T-helper 2 cell (primary cell): ENCODE measurements at places on chromosomes 7 and 10.

DNA sequence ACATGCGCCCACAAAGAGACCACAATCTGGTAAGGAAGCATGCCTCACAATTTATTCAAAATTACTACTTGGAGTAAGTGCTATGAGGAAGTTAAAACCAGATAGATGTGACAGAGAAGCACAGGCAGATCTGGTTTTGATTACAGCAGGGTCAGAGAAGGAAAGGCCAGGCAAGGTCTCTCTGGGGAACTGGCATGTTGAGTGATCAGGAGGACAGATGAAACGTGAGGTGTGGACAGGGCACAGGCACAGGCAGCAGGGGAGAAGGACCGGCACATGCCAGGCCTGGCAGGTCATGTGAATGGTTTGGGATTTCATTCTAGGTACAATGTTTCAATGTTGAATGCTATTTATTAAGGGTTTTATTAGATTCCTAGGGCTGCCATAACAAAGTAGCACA lies 51.6 kb downstream of the GPAM start:
- no peak for DNase-seq

DNA sequence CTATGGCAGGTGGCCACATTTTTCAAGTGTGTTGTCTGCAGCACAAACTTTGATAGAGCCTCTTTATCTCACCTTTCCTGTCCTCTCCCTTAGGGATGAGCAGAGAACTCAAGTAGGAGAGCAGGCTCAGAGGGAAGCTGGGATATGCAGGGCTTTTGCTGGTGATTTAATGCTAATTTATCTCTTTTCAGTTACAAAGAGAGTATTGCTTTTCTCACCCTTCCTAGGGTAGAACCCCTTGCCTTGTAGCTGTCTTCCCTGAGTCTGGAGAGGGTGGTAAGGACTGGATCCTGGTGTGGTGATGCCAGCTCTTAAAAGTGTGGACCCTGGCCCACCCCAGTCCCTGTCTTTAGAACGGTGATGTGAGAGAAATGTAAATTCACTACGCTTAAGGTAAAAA lies 1061.4 kb downstream of the TYW1 start:
- DNase-seq: no peak

GRCh38 chr10:601660-601963 lies 87.9 kb downstream of the DIP2C start:
- DNase-seq: no peak

GRCh38 chr7:52163311-52163710 lies 846.7 kb upstream of the COBL start:
- no peak for DNase-seq

DNA sequence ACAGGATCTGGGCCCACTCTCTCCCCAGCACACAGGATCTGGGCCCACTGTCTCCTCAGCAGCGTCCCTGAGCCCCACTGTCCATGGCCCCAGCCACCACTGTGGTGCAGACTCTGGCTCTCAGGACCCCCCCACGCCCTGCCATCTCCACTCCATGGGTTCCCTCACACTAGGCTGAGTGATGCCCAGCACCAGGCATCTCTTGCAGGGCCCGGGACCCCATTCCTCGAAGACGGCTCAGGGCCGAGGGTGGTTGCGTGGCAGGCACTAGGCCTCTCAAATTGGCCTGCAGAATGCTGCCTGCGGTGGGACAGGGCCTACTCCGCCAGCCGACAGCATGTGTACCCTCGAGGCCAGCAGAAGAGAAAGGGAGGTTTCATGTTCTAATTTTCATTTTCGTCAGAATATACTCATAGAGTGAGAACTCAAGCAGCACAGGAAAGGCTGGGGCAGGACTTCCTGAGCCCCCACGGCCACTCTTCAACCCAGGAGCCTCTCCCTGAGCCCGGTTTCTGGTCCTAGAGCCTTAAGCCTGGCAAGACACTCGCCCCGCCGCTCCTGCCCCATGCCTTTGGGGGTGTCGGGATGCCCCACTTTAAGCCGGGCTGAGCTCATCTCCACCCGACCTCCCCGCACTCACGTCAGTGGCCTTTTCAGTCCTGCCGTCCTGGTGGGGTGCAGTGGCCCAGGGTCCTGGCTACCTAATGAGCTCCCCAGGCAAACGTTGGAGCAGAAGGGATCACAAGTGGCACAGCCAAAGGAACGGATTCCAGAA lies 44.0 kb downstream of the PWWP2B start:
- no peak for DNase-seq

- no peak for DNase-seq
These were observed 90.8 kb upstream of the KDM7A start for GRCh38 chr7:140267381-140268226.

GRCh38 chr10:19290770-19291169 lies 242.2 kb downstream of the MALRD1 start:
- no peak for DNase-seq

GRCh38 chr7:26656735-26657134 lies 207.7 kb downstream of the SKAP2 start:
- DNase-seq: no peak

DNA sequence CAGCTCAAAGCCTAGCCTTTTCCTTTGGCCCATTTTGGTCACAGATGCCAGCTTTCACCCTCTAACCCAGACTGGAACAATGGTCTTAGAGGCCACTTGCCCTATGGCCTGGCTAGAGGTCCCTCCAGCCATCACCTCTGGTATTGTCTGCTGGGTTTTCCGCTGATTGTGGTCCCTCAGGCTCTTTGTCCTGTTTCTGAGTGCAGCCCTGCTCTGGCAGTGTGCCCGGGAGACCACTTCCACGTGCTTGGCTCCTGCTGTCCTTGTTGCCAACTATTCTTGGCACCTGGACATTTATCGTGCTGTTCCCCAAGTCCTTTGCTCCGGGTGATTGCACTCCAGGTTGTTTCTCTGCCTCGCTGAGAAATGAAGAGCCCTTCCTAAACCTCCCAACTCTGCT lies 53.3 kb upstream of the FAM180A start:
- no peak for DNase-seq

DNA sequence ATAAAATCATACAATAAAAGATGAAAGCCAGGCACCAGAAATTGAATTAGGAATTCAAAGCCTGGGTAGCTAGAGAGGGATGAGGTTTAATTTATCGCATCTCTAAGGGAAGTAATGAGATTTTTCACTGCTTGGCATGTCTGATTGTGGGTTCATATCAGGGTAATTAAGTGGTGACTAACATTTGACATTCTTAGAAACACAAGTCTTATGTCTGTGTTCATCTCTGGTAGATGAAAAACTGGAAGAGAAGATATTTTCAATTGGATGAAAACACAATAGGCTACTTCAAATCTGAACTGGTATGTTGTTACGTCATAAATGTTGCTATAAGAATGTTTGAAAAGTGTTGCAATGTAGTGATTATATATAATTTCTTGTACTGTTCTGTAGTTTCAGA lies 36.8 kb upstream of the ARMS2 start:
- DNase-seq: no peak

DNA sequence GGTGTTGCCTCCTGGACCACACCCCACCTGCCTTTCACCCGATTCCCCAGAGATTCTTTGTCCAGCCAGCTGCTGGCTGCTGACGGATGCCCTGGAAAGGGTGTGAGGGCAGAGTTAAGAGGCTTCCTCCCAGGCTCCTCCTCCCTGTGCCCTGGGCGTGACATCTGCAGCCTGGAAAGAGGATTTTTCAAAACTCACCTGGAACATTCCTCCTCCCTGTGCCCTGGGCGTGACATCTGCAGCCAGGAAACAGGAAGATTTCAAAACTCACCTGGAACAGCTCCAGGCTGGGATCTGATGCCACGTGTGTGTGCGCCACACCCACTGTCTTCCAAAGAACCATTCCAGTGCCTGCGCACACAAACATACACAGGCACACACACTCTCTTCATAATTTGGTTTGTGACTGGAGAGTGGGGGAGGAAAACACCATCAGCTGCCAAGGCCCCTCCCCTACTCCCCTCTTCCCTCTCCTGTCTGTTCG lies 5.2 kb downstream of the MARVELD1 start:
- no peak for DNase-seq

GRCh38 chr10:101263150-101263752 lies 34.0 kb upstream of the LBX1 start:
- DNase-seq: no peak

DNA sequence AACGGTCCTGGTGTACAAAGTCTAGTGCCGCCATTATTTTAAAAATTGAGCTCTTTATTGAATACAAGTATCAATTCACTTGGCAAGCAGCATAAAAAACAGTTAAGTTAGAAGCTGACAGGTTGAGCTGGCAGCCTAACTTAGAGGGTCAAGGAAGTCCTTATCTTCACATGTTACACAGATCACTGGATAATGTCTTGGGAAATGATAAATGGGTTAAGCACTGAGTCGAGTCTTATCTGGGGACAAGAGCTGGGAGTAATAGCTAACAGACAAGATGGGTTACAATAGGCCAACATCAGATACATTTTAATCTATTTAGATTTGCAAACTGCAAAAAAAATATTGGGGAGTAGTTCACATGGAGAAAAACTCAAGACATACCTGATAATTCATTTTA lies 34.2 kb downstream of the SLC18A2 start:
- no peak for DNase-seq

DNA sequence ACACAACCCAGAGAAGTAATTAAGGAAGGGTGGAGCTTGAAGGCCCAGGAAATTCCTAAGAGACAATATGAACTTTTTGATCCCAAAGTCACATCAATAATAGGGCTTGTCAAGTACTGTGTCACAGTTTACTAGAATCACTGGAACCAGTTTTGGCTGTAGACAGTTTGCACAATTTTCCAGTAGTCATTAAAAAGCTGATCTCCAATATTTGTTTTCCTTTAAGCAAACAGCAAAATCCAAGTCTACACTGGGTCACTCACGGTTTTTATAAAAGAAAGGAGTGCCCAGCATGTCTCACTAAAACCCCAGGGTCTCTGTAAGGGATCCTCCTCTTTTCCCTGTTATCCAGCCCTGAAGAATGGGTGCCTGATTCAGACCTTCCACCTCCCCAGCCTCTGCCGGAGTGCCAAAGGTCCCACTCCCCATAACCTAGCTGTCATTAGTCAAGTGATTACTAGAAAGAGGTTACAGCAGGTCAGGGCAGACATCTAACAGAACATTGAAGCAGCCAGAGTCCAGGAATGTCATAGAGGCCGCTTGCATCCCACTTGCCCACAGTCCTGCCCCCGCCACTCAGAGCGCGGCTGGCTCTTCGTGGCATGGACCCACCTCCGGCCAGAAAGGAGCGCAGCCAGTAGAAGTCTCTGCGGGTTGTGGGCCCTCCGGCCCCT lies 552 bp downstream of the SLC25A16 start:
- DNase-seq: no peak

GRCh38 chr10:98470850-98471249 lies 24.1 kb upstream of the HPS1 start:
- no peak for DNase-seq

- DNase-seq: no peak
These were observed 17.4 kb upstream of the ZNF273 start for GRCh38 chr7:64885520-64886240.

DNA sequence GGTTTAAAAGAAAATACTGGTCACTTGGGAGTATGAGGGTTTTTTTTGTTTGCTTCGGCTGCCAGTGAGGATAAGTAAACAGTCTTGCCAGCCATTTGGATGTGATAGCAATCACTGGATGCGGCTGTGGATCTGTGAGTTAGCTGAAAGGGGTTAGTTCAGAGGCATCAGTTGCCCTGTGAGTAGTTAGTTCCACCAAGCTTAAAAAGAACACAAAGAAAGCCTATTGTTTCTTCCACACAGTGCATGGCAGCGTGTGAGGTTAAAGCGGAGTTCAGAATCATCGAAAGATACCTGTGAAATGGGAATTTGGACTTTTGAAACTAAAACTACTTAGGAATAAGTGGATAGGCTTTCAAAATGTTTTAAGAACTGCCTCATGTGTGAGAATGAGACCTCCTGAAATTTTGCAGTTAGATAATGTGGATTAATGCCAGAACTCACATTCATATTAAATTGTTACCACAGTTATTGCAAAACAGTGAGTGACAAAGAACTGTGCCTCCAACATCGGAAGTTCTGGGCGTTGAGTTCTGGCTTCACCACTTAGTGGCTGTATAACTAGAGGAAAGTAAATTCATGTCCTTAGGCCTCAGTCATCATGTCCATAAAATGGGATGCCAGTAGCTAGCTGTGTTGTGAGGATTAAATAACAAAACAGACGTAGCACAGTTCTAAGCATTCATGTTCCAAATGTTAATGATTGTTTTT lies 31.3 kb downstream of the KIAA1217 start:
- no peak for DNase-seq

GRCh38 chr7:42982604-42983115 lies 50.5 kb downstream of the MRPL32 start:
- no peak for DNase-seq

DNA sequence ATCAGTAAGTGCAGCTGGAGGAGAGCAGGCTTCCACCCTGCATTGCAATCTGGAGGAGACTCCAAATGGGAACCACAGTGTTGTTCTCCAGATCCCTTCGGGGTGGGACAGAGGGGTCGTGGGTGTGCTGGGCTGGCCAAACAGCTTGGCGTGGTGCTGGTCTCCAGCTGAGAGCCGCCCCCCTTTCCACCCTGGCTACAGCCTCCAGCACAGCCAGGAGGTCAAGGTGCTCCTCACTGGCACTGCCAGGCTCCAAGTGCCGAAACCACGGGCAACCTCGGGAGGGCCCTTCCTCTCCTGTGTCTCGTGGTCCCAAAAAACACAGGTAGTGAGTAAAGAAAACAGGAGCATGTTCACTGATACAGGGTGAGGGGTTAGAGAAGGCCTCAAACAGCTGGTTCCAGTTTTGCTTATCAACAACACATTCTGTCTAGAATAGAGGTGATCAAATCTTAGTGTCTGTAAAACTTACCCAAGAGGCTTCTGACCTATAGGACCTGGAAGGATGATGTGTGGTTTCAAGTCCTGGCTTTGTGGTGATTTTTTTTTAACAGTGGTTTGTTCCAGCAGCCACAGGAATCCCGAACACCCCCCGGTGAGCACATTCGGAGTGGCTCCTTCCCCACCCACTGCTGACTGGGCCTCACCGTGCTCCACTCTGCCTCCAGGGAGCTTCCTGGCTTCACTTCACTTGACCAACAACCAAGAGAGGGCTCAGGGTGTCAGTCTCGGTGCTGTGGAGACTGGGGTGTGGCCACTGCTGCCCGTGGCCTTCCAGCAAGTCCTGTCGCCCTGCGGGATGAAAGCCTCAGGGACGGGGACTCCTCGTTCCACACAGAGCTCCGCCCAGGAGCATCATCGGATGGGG lies 31.2 kb upstream of the EN2 start:
- DNase-seq: no peak

DNA sequence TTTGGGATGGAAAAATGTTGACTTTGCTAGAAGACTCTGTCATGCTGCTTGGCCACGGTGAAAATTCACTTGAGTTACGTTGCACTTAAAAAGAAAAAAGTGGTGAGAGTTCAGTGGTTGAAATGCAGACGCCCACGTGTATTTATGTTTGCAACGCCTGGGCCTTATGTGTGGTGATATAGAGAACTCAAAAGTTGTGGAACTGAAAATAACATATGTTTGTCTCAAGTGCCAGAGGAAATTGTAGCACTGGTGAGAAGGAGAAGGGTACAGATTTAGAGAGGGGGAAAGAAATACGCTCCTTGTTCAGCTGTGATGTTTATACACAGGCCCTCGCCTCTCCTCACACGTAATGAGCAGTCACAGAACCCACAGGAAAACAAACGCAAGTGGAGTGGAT lies 73.6 kb downstream of the EMX2 start:
- DNase-seq: no peak

- no peak for DNase-seq
These were observed 1136.5 kb upstream of the SORCS1 start for GRCh38 chr10:108301002-108301401.
